ENCODE measurements at places on chromosomes 2 and 18.

- DNase-seq: no peak
Observed at GRCh38 chr2:145034511-145034910, 514.6 kb upstream of the ZEB2 start.

DNA sequence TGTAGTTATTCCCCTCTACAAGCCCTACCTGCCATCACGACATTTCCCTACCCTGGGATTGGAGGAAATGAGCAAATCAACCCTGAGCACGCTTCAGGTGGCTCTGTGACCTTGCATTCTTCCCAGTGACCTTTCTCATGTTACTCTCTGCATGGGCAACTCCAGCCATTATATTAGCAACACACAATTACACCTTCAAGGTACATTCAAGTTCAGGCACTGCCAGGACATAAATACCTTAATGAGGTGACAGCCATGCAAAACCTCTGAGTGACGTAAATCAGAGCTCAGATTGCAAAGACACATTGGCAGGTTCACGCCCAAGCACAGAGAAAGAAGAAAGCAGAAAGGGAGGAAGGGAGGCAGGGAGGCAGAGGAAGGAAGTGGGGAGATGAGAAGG lies 68.7 kb upstream of the ALK start:
- DNase-seq: no peak

DNA sequence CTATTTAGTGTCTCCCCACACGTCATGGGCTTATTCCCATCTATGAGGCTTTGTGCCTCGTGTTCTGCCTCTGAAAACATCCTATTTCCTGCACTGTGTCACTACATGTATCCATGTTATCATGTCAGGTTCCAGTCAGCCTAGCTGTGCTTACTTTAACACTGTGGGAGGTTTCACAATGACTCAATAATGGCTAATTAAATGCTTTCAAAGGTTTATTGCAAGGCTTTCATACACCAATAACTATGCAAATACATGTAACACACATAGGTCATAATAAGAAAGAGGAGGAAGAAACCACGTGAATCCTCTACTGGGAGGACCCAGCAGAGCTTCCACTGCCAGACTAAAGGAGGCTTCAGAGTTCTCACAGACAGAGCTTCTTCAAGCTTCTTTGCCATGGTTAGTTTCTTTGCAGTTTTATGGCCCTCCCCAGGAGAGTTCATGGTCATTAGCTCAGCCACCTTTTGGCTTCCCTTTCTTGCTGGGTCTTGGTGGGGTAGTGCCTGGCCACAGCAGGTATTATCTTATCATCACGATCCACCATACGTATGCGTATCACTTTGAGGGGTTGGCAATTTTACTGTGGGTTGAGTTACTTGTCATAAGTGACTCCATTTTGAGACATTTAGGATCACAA lies 5.1 kb upstream of the COLEC12 start:
- DNase-seq: no peak

DNA sequence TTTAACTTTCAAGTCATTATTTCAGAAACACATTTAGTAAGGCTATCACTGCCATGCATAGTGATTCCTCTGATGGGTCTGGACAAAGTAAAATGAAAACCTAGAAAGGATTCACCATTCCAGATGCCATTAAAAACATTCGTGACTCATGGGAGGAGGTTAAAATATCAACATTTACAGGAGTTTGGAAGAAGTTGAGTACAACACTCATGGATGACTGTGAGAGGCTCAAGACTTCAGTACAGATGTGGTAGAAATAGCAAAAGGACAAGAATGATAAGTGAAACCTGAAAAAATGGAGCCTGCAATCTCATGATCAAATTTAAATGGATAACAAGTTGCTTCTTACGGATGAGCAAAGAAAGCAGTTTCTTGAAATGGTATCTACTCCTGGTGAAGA lies 5.8 kb upstream of the TWSG1 start:
- DNase-seq: no peak

GRCh38 chr2:174224125-174224524 lies 24.2 kb downstream of the OLA1 start:
- no peak for DNase-seq

- DNase-seq: no peak
Observed at GRCh38 chr18:48753691-48754090, 197.1 kb downstream of the SMAD7 start.

- no peak for DNase-seq
Observed at GRCh38 chr2:186379052-186379451, 107.0 kb upstream of the ZC3H15 start.

DNA sequence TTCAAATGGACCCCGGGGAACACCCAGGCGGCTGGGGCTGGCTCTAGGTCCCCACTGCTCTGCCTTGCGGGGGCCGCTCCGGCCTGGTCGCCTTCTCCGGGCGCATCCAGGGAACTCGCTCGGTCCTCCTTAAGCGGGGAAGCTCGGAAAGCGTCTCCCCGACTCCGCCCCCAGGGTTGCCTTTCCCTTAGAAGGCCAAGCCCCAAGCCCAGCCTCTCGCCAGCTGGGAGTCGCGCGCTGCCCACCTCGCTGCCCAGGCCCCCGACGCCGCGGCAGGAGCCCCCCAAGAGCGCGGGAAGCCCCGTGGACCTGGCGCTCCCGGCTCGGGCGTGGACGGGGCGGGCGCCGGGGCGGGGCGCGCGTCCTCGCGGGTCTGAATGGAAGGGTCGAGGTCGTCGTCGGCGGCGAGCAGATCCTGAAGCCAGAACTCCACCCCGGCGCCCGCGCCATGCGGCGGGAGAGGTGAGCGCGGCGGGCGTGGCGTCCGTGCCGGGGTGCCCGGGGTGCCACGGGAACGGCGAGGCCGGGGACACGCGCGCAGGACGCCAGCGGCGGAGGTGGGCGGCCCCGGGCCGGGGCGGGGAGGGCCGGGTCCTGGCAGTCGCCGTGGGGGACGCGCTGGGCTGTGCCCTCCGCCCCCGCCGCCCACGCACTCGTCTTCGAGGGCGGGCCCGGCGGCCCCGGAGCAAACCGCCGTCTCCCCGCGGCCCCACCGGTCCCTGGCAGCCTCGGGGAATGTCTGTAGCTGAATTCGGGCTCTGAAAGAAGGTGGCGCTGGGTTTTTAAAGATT lies at the start of gene BOK:
Gene BOK, plus strand, starts transcription at position 214 of the 791 bp plus-strand sequence. CDS start 739 bp downstream, outside the sequence.
- DNase-seq: no peak

- no peak for DNase-seq
Observed at GRCh38 chr18:56973487-56973886, 173.4 kb upstream of the BOD1L2 start.

GRCh38 chr2:238613610-238614009 lies 186.9 kb downstream of the ASB1 start:
- no peak for DNase-seq

DNA sequence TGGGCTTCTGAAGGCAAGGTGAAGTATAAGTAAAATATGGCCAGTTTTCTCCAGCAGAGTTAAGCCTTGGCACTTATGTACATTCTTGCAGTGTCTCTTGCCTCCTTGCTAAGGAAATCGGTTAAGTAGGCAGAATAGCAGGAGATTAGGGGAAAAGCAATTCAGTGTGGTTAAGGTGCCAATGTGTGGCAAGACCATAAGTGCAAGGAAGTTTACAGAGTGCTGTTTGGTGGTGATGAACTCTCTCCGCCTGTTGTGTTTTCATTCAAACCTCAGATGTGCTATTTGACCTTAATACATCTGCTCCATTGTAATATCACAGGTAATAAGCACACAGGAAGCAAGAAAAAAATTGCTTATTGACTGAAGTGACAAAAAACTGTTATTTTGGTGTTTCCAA lies 156.1 kb downstream of the MGAT5 start:
- DNase-seq: no peak

DNA sequence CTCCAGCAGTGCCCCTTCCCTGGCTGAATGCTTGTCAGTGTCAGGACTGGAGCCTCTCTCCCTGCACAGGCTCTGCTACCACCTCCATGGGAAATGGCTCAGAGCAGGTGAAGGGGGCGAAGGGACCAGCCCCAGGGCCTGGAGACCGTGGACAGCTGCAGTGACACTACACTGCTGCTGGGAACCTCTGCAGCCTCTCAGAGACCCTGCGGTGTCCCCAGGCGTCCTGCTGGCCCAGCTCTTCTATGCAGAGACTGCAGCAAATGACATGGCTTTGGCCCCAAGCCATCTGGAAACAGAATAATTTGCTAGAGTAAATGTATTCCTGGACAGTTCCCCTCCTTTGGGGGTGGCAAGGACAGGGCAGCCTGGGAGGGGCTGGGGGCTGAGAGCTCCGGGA lies 53.2 kb downstream of the CIB4 start:
- DNase-seq: no peak

DNA sequence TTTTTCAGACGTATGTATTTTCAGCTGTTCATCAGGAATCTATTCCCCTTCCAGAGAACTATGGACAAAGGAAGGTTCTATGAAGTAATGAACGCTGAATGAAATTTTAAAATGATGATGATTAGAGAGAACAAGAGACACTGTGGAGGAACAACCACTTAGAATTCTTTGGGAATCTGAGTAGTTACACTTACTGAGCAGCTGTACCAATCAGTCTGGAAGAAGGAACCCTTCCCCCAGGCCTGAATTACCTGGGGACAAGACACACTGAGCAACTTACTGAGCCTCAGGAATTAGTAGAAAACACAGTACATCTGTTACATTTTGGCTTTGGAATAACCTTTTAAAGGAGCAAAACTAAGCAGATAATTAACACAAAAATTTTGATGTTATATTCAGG lies 1.9 kb downstream of the MSTN start:
- no peak for DNase-seq

DNA sequence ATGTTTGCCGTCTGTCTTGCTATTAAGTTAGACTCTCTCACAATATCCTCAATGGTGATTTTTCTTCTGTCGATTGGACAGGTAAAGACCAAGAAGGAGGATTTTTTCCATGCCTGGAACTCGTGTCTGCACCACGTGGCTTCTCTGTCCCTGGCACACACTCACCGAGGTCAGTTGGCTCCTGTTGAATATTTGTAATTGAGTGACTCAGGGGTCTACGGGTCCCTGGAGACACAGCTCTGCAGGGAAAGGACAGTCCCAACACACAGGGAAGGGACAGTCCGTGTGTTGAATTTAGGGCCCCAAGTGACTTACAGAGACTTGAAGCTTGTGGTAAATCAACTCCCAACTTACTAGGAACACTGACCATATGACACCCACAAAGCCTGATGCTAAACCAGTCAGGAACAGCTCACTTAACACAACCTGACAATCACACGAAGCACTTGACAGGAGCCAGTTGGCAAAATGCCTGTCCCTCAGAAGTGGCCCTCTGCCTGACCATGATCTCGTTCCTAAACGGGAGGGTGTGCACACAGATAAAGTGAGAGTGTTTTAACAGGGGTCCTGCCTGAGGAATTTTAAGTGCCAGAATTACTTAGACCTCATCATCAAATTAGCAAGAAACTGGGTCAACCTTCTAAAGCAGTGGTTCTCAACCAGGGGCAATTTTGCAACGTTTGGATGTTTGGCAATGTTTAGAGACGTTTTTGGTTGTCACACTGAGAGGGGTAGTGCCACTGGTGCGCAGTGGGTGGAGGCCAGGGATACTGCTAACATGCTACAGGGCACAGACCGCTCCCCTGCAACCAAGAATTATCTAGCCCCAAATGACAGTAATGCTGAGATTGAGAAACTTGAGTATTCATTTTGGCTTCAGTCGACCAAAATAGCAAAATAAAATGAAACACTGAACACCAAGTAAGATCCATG lies 88.9 kb upstream of the BCL2L11 start:
- DNase-seq: no peak

DNA sequence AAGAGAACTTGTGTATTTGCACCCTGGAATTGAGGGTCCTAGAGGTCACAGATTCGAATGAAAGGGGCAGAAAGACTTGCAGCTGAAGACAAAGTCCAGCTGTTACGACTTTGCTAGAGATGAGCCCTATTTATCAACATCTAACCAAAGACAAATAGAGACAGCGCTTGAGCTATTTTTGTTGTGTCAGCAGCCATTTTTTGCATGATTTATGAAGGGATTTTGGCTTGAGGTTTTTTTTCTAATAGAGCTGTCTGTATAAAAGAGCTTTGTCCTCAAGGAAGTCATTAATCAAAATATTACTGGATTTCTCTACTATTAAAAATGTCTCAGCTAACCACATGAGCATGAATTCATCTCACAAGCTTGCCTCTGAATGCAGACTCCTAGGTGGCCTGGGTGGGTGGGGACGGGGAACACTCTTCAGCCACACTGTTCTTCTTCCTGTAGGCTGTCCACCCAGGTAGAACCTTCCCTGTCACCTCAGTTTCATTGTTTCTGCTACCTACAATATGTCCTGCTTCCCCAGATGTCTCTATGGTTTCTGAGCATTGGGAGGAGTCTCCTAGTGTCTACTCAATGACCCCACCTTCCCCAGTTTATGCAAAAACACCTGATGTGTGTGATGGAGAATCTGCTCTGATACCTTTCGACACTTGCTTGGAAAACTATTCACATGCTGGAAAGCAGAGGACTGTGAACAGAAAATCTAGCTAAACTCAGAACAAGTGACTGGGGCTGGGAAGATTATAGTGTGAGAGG lies 7.2 kb upstream of the CD226 start:
- DNase-seq: no peak

GRCh38 chr2:27082773-27083409 lies 3.7 kb upstream of the KHK start:
- no peak for DNase-seq

DNA sequence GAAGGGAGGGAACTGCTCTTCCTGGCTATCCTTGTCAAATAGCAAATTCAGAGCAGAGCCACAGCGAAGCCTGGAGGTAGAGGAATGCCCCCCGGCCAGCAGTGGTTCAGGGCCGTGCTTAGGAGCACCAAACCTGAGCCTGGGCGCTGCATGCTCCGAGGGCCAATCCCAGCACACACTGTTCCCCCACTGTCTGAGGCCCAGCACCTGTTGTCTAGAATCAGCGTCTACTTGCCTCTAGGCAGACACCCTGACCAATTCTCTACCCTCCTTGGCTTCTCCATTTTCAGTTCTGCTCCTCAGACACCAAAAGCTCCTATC lies 177.6 kb upstream of the PKDCC start:
- DNase-seq: no peak

- no peak for DNase-seq
Observed at GRCh38 chr2:16649353-16650286, 16.0 kb downstream of the CYRIA start.

- DNase-seq: no peak
Observed at GRCh38 chr2:168348076-168348475, 100.7 kb upstream of the STK39 start.

DNA sequence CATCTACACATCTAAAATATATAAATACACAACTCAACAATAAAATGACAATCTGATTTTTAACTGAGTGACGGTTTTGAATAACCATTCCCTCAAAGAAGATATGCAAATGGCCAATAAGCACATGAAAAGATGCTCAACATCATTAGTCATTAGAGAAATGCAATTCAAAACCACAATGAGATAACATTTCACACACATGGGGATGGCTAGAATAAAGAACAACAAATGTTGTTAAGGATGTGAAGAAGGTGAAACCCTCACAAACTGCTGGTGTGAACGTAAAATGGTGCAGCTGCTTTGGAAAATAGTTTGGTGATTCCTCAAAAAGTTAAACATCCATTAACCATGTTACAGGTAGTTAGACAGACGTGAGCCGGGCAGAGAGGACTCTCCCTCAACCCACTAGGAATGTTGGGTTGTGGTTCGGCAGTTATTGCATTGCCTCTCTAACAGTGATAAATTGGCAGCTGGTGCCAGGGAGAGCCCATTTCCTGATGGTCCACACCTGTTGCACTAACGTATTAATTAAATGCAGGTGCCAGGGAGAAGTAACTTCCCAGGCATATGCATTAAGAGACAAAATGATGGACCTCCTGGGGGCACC lies 22.3 kb upstream of the DUSP2 start:
- no peak for DNase-seq

GRCh38 chr2:160210599-160211138 lies 10.6 kb upstream of the ITGB6 start:
- DNase-seq: peak; percentile 62

- DNase-seq: peak; percentile 63
Observed at GRCh38 chr2:233053928-233054784, 6.0 kb upstream of the INPP5D start.

GRCh38 chr2:120251078-120251477 lies 1.6 kb upstream of the RALB start:
- DNase-seq: no peak

All from T-helper 1 cell (primary cell).